ENCODE measurements at places on chromosomes 16 and 17.

DNA sequence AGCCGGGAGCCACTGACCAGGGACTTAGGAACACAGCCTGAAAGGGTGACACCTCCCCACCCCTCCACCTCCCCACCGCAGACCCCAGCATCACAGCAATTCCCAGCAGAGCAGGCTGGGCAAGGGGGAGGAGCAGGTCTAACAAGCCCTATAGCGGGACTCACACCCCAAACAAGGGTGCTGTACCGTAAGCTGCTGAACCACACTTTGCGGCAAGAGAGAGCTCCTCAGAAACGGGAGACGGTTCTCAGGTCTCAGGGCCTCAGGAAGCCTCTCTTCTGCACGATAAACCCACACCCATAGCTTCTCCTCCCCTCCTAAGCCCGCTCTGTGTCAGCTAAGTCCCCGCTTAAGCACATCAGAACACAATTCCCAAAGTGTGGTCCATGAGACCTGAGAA is 11.7 kb upstream of the COTL1 start:
- DNase-seq, result no peak

- DNase-seq, result no peak
These were observed 782.9 kb upstream of the SOX9 start for GRCh38 chr17:71337938-71338337.

- no peak for DNase-seq
These were observed 1.6 kb downstream of the CA4 start for GRCh38 chr17:60151355-60151754.

DNA sequence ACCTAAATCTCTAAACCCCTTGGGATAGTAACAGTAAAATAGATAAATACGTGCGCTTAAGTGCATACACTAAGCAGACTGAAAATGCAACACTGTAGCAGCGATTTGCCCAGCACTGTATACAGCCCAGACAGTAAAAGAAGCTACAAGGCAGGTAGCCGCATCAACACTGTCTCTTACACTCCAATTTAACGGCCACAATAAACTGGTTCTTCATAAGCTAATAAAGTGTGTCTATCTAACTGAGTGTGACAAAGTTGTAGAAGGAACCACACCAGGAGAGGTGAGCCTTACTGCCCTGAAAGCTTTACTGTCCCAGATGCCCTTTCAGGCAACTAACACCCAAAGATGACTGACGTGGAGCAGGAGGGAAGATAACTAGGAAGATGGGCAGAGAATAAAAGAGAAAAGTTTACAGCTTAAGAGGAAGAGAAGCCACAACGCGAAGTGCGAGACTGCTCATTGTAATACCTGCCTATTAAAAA is 847 bp downstream of the ZDHHC7 start:
- no peak for DNase-seq

- DNase-seq, result peak; percentile 40
These were observed 305.2 kb downstream of the SEC14L1 start for GRCh38 chr17:77445760-77446532.

GRCh38 chr17:19718041-19718612 is 1.7 kb upstream of the SLC47A2 start:
- no peak for DNase-seq

DNA sequence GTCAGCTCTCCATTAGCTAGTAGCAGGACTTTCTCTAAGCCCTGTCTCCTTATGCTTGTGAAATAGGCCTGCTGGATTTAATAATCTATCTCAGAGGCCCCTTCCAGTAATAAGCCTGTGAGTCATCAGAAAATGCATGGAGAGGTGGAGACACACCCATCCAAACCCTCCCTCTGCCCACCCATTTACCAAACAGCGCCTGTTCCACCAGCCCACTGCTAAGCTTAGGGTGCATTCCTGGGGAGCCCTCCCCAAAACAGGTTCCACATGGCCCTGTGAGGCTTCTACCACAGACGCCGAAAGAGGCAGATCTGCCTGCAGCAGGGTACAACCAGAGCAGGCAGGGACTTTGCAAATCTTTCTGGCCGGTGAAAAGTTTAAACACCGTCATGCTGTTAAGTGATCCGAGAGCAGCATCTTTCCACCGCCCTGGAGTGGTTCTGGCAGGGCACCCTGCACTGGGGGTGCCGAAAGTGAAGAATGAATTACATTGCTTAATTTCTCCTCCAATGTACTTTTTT is 99.3 kb downstream of the GAS7 start:
- DNase-seq, result no peak

GRCh38 chr16:89357055-89357816 is 133.1 kb downstream of the ANKRD11 start:
- DNase-seq, result peak; percentile 26

DNA sequence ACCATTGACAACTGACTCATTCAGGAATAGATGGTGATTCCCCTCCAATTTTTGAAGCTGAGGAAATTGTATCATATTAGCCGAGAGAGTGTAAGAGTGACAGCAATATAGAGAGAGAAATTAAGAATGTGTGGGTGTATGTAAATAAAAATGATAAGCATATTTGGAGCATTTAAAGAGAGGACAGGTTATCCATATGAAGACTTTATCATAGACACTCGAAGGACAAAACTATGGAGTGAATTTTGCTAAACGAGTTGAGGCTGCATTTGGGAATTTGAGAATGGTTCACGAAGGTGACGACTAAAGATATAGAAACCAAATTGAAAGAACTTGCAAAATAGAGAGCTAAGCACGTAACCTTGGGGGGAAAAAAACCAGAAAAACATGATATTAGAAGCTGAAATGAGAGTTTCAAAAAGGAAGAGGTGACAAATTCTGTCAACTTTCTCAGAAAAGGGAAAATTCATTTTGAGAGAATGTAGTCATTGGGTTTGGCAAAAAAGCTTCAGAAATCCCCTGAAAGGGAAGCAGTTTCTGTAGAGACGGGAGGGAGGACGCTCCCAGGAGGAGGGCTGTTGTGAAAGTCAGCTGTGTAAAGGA is 129.7 kb downstream of the KCNJ2 start:
- no peak for DNase-seq

- no peak for DNase-seq
These were observed 177.4 kb upstream of the XYLT1 start for GRCh38 chr16:17647879-17648872.

- no peak for DNase-seq
These were observed 30.5 kb downstream of the PTRH2 start for GRCh38 chr17:59676716-59677115.

DNA sequence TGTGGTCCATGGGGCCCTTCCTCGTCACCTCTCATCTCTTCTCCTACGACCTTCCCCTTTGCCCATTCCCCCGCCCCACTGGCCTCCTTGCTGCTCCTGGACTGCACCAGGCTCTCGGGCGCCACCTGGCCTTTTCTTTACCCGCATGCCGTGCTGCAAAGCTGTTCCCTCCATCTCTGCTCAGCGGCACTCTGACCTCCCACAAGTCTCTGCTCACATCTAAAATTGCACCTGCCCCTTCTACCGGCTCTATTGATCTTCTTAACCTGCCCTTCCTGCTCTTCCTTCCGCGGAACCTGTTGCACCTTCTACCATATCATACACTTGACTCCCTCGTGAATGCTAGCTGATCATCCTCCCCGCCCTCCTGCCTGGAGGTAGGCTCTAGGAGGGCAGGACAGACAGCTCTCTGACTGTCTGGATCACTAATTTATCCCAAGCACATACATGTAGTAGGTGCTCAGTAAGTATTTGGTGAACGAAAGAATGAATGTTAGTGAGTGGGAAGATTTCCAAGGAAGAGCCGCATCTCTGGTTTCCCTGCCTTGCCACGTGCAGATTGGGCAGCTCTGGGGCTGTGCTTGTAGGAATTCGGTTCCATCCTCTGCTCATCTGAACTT is 17.3 kb downstream of the DNAH17 start:
- no peak for DNase-seq

GRCh38 chr16:84299734-84300440 is 5.2 kb downstream of the WFDC1 start:
- no peak for DNase-seq

GRCh38 chr16:66728117-66728787 is 23.2 kb downstream of the DYNC1LI2 start:
- peak; percentile 69 for DNase-seq

DNA sequence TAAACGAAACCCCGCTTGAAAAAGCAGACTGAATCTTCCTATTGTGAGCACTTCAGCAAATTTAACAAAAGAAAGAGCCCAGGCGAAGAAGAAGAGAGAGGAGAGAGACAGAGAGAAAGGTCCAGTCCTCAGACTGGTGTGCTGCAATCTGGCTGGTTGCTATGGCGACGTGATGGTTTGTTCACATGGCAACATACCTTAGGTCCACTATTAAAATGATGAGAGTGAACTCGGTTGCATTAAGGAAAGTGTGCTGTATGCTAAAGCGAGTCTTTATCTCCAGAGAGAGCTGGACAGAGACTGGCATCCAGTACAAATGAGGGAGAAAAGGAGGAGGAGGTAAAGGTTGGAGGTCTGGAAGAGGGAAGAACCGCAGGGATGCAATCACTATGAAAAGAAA is 271.8 kb upstream of the ZFHX3 start:
- no peak for DNase-seq

DNA sequence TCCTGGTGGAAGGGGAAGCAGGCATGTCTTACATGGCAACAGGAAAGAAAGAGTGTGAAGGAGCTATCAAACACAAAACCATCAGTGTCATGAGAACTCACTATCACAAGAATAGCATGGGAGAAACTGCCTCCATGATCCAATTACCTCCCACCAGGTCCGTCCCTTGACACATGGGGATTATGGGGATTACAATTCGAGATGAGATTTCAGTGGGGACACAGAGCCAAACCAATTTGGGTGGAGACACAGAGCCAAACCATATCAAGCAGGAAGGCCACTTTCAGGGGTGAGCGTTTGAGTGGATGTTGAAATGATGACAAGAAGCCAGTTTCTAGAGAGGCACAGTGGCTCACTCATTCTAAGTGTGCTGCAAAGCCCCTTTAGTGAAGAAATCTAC is 143.8 kb downstream of the CPPED1 start:
- no peak for DNase-seq

DNA sequence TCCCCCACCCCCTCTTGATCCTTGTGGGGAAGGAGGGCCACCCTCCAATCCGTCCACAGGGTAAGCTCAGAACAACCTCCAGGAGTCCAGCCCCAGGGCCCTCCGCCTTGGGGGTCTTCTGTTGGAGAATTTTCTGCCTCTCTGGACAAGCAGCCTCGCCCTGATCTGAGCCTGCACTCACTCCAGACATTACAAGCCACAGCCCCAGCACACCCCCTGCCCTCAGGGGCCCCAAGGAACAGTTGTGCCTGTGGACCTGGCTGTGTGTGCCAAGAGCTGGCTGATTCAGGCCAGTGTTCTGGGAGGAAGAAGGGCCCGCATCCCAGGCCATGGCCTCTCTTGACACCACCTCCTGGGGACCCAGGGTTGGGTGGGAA is 477 bp upstream of the ARHGAP27 start:
- no peak for DNase-seq

GRCh38 chr17:7667656-7668406 is 17.1 kb downstream of the ATP1B2 start:
- no peak for DNase-seq

DNA sequence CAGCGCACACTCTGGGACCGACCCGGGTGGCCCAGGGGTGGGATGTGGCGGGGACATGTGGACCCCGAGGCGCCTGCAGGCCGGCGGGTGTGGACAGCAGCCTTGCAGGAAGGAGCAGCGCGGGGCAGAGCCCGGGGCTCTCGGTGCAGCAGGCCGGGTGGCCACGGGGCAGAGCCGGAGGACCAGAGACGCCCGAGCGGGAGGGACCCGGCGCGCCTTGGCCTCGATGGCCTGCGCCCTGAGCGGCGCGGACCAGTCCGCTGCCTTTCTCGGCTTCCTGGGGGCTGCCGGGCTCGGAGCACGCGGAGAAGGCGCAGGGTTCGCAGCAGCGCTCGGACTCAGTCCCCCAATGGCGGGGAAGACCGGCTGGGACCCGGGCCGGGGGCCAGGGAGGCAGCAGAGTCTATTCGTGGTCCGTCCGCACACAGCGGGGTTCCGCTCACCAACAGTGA is 43.4 kb downstream of the OSBPL7 start:
- DNase-seq, result no peak

DNA sequence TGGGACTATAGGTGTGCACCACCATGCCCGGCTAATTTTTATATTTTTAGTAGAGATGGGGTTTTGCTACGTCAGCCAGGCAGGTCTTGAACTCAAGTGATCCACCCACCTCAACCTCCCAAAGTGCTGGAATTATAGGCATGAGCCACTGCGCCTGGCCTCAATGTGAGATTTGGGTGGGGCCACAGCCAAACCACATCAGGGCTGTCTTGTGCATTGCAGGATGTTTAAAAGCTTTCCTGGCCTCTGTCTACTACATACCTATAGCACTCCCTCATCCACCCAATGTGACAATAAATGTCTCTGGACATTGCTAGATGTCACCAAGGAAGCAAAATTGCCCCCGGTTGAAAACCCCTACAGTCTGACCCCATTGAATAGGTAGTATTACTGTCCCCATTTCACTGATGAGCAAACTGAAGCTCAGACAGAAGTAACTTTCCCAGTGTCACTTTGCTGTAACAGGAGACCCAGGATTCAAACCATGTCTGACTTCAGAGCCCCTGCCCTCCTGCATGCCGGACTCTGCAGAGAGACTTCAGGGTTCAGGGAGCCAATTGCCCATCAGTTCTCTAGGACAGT is 3.6 kb upstream of the MAP3K14 start:
- DNase-seq, result no peak

GRCh38 chr17:70525961-70526360 is 356.6 kb downstream of the KCNJ2 start:
- no peak for DNase-seq

Data from erythroblast (primary cell).